ENCODE measurements at places on chromosomes 5 and 9. TPM values are rescaled to one million over a fixed set of nuclear protein-coding genes. Genes with fewer than 3 reads are reported as not detected.

SLC46A2 gene
- not detected for total RNA-seq

CDH18 gene
- total RNA-seq, result not detected

DNA sequence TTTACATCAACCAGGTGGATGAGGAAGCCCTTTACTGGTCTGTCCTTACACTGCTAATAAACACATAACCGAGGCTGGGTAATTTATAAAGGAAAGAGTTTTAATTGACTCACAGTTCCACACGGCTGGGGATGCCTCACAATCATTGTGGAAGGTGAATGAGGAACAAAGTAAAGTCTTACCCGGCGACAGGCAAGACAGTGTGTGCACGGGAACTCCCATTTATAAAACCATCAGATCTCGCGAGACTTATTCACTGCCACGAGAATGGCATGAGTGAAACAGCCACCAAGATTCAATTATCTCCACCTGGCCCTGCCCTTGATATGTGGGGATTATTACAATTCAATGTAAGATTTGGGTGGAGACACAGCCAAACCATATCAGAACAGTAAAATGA, 67.3 kb upstream of the GRAMD2B start:
- peaks cover 62% of the 10 kb centered on the region for H3K4me1 ChIP-seq
- H3K27ac ChIP-seq, result peak overlapping the region; percentile 99
- no peaks in the 10 kb centered on the region for H3K27me3 ChIP-seq

- no peaks in the 10 kb centered on the region for H3K36me3 ChIP-seq
- no peak for DNase-seq
- no peak overlapping the region for H3K4me3 ChIP-seq
- H3K27me3 ChIP-seq, result no peaks in the 10 kb centered on the region
Measured at GRCh38 chr9:14107977-14108376, 206.0 kb downstream of the NFIB start.

- H3K27me3 ChIP-seq, result no peaks in the 10 kb centered on the region
- no peak overlapping the region for H3K4me3 ChIP-seq
- H3K36me3 ChIP-seq, result no peaks in the 10 kb centered on the region
- H3K4me1 ChIP-seq, result no peaks in the 10 kb centered on the region
- H3K27ac ChIP-seq, result no peak overlapping the region
Measured at GRCh38 chr5:179297486-179298180, 47.6 kb downstream of the ADAMTS2 start.

Measured in SJSA1 (cell line).